ENCODE measurements at places on chromosomes 1 and 21.
A peak's percentile ranks its signal among the peaks of the same experiment; 100 is the strongest.

DNA sequence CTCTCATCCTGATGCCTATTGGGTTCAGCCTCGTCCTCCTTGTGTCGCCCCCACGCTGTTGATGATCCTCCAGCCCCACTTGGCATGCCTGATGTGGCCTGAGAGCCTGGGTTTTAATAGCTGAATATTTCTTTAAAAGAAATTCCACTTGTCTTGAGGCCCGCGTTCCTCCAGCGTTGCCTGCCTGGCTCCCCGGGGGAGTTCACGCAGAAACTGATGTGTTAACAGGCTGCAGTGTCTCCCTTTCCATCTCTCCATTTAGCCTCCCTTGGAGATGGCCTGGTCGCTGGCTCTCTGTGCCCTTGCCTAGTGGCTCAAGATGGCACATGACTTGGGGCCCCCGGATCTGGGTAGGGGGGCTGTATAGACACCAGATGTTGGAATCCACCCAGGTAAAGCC, 9.5 kb downstream of the ACTL8 start:
- DNase-seq = peak; percentile 29

- DNase-seq = no peak
Observed at GRCh38 chr21:40421121-40421520, 425.8 kb downstream of the DSCAM start.

GRCh38 chr1:213104604-213105003, 53.6 kb downstream of the RPS6KC1 start:
- DNase-seq = no peak

DNA sequence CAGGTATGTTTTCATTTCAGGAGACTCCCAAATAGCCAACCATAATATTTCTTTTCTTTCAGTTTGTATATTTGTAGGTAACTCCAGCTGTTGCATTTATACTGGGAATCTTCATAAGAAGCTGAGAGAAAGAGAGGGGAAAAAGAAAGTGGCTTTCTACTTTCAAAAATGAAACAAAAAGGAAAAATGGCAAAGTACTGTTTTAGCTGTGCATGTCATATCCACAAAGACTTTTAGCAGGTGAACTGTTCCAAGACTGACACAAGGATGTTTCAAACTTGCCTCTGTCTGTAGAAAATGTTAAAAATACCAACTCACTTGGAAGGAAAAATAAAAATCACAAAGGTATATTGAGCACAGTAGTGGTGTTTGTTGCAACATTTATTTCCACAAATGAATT, 41.9 kb upstream of the CACYBP start:
- no peak for DNase-seq

GRCh38 chr1:199995096-199995685, 32.3 kb upstream of the NR5A2 start:
- no peak for DNase-seq

DNA sequence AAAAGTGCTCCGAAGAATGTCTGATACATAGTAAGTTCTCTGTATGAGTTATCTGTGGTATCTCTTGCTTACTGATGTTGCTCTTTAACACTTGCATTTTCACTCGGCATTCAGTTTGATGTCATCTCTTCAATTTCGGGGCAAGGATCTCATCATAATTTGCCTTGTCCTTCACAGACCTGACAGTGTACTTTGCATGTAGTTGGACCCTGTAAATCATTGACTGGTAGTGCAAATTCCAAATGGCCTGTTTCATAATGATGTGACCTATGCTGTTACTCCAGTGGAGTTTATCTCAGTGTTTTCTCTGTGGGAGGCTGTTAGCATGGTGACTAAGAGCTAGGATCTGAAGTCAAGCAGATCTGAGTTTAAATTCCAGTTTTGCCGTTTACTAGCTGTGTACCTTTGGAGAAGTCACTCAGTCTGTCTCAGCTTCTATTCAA, 34.2 kb upstream of the ABCD3 start:
- DNase-seq = peak; percentile 31

GRCh38 chr21:34592120-34592955, 22.6 kb downstream of the RCAN1 start:
- peak; percentile 47 for DNase-seq

GRCh38 chr1:234541286-234541975, 62.5 kb upstream of the TARBP1 start:
- peak; percentile 84 for DNase-seq

GRCh38 chr1:244727871-244728474, 75.0 kb downstream of the DESI2 start:
- no peak for DNase-seq

Measured in GM23248 (cell line).